ENCODE measurements at places on chromosomes 12 and 14.
A peak's percentile ranks its signal among the peaks of the same experiment; 100 is the strongest.

GRCh38 chr14:76430017-76430416 lies 54.1 kb downstream of the ESRRB start:
- no peak for DNase-seq

DNA sequence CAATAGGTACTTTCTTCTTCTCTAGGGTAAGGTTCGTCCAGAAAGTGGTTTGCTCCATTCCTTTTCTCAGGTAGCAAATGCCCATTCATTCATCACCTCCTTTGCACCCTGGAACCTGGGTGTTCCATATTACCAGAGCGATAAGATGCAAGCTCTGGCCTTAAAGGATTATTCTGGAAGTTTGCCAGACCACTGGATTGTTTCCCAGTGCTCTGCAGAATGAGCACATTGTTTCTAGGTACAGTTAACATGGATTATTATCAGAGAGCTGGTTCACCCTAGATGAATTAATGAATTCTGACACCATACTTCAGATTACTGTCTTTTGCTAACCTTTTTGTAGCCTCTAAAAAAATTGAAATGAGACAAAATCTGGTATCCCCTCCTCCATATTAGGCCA lies 170.9 kb upstream of the BMP4 start:
- DNase-seq, result no peak

DNA sequence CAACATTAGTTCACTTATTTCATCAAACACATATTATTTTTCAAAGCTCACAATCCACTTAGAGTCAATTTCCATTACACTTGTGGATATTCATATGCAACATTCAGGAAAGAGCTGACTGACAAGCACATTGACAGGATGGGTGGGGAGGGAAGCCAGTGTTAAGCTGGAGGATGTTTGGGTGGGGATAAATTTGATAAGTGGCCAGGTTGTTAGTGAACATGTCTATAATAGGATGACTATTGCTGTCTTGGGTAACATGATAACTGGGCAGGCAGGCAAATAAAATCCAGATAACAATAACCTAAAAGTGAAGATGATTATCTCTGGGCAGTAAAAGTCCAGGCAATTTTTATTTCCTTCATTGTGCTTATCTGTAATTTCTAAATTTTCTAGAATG lies 73.8 kb upstream of the OSBPL8 start:
- no peak for DNase-seq

GRCh38 chr12:93127107-93127560 lies 198.0 kb upstream of the EEA1 start:
- DNase-seq, result no peak

DNA sequence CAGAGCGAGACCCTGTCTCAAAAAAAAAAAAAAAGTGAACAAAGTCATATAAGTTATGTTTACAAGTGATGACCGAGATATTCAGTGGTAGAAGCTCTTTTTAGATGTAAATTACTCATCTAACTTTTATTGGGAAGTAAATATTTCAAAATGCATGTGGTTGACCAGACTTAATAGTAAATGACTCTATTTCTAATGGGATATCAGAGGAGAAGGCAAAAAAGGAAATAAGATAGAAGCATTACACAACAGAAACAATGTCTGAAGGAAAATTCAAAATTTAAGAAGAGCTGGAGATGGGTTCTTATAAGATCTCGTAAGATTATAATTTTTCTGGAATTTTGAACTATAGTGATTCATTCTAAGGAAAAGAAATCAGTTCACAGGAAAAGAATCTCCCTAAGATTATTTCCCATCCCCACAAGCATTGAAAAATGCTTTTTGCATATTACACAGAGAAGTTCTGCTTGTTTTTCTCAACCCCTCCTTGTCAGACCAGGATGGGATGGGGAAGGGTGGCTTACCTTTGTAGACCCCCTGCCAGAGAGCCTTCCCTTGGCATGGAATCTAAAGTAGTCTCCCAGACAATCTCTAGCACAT lies 63.1 kb upstream of the STK38L start:
- DNase-seq, result no peak

GRCh38 chr14:39114073-39114838 lies at the start of gene GEMIN2:
Gene GEMIN2 (plus strand): TSS chr14:39114323. CDS start chr14:39114339, 16 bp downstream.
- peak; percentile 54 for DNase-seq

DNA sequence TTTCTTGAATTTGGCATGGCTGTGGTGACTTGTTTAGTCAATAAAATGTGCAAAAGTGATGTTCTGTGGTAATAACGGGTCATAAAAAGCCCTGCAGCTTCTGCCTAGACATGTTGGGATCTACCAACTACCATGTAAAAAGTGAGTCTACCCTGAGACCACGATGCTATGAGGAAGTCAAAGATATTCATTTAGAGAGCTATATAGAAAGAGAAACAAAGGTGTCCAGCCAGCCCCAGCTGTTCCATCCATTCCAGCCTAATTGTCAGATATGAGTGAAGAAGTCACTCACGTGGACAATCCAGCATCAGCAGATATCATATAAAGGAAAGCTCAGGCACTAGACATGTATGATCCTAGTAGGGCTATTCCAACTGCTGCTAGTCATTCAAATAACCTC lies 117.2 kb upstream of the SSTR1 start:
- DNase-seq, result no peak

GRCh38 chr12:111451649-111452129 lies 46.0 kb downstream of the SH2B3 start:
- DNase-seq, result no peak

DNA sequence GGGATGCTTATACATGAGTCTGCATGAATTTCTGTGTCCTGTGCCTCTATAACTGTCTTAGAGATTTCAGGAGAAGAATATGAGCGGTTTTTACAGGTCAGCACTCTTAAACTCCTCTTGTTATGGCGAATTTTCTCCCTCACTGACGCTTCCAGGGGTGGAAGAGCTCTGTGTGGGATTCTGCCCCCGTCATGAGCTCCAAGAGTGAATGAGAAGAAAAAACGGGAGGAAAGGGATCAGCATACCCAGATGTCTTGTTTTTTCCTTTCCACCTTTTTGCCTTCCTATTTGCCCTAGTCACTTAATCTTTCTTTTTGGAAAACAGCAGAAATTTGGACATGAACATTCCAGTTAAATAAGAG lies 651 bp downstream of the PFKM start:
- DNase-seq, result no peak

DNA sequence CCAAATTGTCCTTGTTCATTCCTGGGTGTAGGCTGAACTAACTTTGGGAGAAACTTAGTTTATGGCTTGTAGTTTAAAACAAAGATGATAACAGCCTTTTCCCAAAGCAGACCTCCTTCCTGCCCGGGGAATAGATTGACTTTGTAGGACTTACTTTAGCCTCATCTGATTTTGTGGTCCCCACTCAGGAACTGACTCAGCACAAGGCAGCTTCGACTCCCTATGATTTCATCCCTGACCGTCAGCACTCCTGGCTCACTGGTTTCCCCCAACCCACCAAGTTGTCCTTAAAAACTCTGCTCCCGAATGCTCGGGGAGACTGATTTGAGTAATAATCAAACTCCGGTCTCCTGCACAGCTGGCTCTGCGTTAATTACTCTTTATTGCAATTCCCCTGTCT lies 40.1 kb upstream of the DDHD1 start:
- no peak for DNase-seq

GRCh38 chr14:74860899-74861733 lies 14.8 kb downstream of the PROX2 start:
- no peak for DNase-seq

DNA sequence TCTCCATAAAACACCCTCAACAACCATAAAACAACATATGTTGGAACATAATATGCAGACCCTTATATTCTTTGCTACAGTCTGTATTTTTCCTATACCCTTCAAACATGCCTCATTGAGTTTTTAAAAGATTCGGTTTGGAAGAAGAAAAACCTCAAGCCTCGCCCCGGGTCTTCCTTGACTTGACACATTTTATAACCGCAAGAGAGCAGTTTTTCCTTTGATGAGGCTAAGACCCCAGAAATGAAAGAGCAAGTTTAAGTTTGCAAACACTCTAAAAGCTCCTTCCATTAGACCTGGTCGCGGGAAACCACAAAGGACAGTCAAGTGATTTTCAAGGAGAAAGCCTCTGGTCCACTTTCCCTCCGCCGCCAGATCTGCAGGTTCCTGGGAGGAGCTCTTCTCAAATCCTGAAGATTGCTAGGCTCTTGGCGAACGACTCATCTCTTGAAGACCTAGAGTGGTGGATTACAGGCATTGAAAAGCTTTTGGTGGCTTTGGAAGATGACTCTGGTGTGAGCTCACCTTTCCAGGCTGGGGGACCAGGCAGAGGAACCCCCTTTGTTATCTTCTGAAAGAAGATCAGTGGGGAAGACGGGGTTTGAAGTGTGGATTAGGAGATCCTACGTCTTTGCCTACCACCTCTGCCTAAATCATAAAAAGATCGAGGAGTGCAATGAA lies at the start of gene ASCL4:
ASCL4 (plus strand) TSS at position 356 of the 681 bp plus-strand sequence. CDS start 515 bp downstream, outside the sequence.
- DNase-seq, result no peak

GRCh38 chr12:27163048-27163715 lies 80.8 kb upstream of the C12orf71 start:
- DNase-seq, result no peak

DNA sequence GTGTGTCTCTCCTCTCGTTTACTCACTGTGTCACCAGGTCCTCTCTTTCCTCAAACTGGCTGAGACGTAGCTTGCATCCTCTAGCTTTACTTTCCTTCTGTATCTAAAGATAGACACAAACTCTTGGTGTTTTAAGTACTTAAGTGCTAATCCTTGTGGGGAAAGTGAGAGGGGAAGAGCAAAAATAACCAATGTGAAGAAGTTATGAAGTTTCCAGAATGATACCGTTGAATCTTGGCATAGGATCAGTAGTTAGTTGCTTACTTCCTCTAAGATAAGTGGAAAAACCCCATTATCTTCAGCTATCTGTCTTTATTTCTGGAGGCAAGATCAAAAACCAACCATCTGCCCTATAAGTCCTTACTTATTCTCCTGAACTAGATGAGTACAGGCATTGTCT lies 10.6 kb downstream of the FAR2 start:
- DNase-seq, result no peak

- DNase-seq, result no peak
Observed at GRCh38 chr14:21825149-21825743, 151.6 kb upstream of the OR4E1 start.

GRCh38 chr12:56626701-56627100 lies 3.4 kb downstream of the BAZ2A start:
- no peak for DNase-seq

GRCh38 chr14:83798421-83798820 lies 1731.5 kb upstream of the FLRT2 start:
- DNase-seq, result no peak

- no peak for DNase-seq
Observed at GRCh38 chr14:27243365-27243764, 645.5 kb upstream of the NOVA1 start.

DNA sequence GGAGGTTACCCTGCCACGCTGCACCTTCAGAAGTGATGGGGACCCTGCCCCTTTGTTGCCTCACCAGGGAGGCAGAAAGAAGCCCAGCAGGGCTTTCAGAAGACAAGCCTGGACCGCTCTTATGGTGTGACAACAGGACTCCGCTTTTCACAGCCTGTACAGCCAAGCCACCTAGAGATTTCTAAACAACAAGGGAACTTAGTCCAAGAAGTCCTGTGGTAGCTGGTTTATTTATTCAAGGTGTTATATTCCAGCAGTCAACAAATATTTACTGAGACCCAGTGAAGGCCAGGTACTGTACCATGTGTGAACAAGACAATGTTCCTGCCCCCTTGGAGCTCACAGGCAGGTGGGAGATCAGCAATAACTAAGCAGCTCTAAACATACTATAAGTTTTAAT lies 4.0 kb upstream of the TMEM229B start:
- no peak for DNase-seq

- no peak for DNase-seq
Observed at GRCh38 chr12:42361909-42362646, 36.1 kb downstream of the PPHLN1 start.

- no peak for DNase-seq
Observed at GRCh38 chr12:91620992-91621391, 438.4 kb upstream of the DCN start.

GRCh38 chr12:22812531-22812930 lies 187.6 kb downstream of the ETNK1 start:
- no peak for DNase-seq

DNA sequence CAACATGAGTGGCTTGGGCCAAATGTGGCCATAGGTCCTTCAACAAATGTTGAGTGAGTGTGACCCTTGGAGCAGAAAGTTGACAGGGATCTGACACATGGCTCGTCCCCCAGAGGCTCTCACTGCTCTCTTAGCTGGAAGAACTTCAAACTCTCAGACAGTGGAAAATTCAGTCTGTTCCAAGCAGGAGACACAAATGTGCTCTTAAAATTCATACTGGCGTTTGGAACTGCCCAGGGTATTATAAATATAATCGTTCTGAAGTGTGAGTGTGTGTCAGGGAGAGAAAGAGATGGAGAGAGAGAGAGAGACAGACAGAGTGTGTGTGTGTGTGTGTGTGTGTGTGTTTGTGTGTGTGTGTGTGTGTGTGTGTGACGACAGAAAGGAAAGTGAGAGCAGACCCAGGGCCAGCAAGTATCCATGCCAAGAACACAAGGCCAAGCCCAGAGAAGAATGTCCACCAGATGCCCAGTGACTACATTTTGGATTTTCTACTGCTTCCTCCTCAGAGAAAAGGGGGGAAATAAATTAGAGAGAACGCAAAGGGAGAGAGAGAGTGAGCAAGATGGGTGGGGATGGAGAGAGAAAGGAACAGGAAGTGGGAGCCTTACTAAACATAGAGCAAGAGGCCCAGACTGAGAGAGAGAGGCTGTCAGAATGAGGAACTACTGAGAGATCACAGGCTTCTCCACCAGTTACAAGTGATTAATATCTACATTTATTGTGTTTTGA lies 193.6 kb upstream of the NUDT4 start:
- DNase-seq, result no peak

DNA sequence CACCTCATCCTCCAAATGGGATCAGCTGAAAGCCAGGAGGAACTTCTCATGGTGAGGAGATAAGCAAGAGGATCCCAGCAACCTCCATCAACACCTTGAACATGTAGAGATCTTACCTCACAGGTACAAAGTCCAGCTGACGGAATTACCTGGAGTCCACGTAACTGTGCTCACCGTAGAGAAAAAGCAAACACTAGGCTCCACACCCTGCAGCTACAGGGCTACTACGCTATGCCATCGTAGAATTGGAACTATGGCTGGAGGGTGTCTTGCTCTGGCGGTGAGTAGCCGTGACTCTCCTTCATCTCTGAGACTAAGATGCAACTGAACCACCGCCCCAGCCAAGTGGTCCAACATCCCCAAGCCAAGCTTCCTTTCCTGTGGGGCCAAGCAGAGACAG lies 50.5 kb downstream of the CRY1 start:
- DNase-seq, result no peak

DNA sequence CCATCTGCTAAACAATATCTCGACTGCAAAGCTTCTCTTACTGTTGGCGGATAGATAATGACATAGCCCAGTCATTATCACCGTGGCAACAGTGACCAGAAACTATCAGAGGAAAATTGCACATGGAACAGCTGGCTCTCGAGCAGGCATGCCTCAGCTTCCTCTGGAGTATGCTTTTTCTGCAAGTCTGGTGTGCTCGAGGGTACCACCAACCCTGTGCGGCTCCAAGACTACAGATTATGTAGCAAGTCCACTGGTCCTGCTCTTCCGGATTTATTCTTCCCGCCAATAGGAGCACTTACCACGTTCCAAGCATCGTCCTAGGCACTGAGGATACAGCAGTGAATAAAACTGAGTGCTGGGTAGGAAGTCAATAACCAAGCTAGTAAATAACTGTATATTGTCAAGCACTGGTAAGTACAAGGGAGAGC lies 1.4 kb upstream of the GLRX5 start:
- no peak for DNase-seq

GRCh38 chr12:19236656-19237055 lies 107.1 kb downstream of the PLEKHA5 start:
- DNase-seq, result no peak

GRCh38 chr12:44367916-44368315 lies 508.2 kb downstream of the NELL2 start:
- DNase-seq, result no peak

GRCh38 chr12:49098703-49099102 lies 4.1 kb upstream of the DHH start:
- no peak for DNase-seq
